ENCODE measurements at places on chromosomes 1 and 21.

GRCh38 chr1:234691567-234691966, 81.6 kb upstream of the IRF2BP2 start:
- no peak for DNase-seq

DNA sequence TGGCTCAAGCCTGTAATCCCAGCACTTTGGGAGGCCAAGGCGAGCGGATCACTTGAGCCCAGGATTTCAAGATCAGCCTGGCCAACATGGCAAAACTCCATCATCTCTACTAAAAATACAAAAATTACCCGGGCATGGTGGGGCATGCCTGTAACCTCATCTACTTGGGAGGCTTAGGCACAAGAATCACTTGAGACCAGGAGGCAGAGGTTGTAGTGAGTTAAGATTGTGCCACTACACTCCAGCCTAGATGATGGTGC, 12.0 kb downstream of the PALMD start:
- DNase-seq: no peak

DNA sequence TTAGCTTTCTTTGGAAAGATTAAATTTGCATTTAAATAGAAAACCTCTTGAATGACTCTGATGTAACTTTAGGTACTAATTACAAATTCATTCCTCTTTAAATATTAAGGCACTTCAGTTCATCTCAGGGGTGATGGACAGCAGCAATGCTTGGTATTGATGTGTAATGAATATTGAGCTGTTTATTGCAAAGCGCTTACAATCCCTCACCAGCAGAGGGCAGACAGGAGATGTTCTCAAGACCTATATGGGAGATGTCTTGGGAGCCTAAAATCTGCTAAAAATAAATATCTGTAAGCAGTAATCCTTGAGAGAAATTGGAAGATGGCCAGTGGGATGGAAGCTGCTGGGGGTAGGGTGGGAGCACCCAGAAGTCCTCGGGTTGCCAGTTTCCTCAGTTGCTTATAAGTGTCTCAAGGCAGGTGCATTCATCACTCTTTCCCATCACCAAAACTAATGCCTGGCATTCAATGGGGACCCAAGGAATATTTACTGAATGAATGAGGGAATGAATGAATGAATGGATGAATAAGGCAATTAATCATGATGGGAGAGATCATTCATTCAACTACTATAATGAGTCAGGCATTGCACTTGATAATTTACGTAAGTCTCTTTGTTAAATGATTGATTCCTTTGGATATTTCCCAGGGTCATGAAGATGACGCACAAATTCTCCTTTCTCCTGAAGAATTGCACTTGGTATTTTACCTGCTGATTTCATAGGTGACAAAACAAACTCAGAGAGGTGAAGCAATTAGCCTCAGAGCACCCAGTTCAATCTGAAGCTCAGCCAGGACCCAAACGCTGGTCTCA, 2.3 kb downstream of the KLHDC8A start:
- DNase-seq: peak; percentile 89

DNA sequence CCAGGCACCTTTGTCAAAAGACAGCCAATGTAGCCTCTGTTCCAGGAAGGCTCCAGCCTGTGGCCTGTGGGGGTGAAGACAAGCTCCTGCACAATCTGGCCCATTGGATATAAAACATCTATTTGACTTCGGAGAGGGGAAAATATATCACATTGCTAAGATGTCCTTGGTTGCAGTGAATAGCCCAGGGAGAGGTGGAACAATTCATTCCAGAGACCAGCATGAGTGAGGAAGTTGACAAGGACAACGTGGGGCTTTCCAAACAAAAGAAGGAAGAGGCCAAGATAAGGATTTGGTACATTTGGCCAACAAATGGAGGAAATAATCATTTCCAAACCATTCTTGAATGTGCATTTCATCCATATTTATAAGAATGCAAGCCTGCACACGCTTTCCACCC, 187.0 kb downstream of the ETS2 start:
- DNase-seq: no peak

GRCh38 chr1:168005529-168005928, 68.7 kb upstream of the MPC2 start:
- no peak for DNase-seq

DNA sequence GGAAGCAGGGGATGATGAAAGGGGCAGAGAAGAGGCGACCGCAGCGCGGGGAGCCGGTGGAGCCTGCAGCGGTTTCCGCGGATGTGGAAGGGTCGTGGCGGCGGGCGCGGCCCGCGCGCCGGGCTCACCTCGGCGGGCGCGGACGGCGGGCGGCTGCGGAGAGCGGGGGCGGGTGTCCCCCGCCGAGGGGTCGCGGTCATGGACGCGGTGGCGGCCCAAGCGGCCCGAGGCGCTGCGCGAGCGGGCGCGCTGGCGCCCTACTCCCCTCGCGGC, 572 bp downstream of the LPGAT1 start:
- peak; percentile 63 for DNase-seq

DNA sequence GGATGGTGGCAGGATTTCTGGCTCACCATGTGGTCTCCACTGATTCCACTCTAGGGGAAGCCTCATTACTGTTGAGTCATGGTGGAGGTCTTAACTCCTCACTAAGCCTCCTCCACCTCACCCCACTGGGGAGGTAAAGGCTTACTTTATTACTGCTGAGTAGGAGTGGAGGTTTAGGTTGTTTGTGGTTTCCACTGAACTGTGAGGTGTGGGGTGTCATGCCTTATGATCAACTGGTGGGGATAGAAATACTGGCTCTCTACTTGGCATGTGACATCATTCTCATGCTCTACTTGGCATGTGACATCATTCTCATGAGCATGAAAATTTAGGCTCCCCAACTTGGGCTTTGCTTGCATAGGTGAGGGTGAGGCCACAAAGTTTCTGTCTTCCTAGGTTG, 35.6 kb downstream of the COL6A1 start:
- no peak for DNase-seq

GRCh38 chr1:3533067-3534048, 78.0 kb downstream of the MEGF6 start:
- DNase-seq: no peak

DNA sequence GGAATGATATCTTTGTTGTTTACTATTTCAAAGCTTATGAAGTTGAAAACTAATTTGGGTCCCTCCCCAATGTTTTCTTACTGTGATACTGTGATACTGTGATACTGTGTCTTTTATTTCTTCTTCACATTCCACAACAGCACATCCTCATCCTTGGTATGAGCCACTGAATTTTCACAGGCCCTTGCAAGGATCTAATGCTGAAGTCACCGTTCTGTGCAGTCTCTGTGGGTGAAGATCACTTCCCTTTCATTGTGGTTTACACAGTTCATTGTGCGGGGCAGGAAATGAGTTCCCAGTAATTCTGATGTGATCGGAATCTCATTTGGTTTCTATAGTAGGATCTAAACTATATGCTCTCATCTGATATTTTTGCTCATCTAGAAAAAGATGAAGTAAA, 32.1 kb upstream of the PAXBP1 start:
- no peak for DNase-seq

GRCh38 chr1:223106856-223107255, 36.2 kb downstream of the TLR5 start:
- DNase-seq: peak; percentile 31

GRCh38 chr1:185404907-185405568, 88.0 kb upstream of the IVNS1ABP start:
- no peak for DNase-seq

- DNase-seq: no peak
Observed at GRCh38 chr1:10833630-10834557, 37.4 kb upstream of the CASZ1 start.

DNA sequence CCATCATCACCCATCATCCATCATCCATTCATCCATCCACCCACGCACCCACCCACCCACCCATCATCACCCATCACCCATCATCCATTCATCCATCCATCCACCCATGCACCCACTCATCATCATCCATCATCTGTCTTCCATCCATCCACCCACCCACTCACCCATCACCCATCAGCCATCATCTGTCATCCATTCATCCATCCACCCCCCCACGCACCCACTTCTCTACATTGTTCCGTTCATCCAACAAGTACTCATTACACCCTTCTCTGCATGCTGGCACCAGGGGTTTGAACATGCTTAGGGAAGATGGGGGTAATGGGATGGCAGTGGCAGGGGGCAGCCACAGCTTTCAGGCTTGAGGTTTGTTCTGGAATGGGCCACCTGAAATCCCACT, 82.1 kb downstream of the ADARB1 start:
- DNase-seq: no peak

- DNase-seq: no peak
Observed at GRCh38 chr21:30166171-30166570, 434 bp downstream of the CLDN17 start.

DNA sequence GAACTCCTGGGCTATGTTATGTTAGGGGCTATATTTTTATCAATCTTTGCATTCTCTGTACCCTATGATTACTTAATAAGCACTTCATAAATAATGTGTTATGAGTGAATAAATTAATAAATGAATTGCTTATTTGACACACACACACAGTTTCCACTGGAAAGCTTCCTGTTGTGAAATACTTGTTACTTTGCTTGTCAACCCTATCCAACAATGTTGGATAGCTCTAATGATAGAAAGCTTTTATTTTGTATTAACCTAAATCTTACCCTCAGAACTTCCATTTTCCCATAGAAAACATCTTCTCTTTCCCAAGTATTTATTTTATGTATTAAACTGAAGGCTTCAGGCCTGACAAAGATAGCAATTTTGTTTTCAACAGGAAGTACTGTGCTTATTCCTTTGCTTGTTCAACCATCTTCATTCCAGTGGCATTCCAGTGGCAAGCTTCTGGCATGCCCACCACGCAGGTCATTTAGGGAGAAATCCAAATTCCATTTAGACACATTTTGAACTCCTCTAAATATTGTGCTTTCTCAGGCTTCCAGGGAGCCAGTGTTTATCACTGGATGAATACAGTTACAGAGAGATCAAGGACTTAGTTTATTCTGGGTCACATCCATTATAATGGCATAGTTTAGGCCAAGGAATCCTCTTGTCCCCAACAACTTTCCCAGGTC, 134.4 kb downstream of the TGFB2 start:
- peak; percentile 63 for DNase-seq

DNA sequence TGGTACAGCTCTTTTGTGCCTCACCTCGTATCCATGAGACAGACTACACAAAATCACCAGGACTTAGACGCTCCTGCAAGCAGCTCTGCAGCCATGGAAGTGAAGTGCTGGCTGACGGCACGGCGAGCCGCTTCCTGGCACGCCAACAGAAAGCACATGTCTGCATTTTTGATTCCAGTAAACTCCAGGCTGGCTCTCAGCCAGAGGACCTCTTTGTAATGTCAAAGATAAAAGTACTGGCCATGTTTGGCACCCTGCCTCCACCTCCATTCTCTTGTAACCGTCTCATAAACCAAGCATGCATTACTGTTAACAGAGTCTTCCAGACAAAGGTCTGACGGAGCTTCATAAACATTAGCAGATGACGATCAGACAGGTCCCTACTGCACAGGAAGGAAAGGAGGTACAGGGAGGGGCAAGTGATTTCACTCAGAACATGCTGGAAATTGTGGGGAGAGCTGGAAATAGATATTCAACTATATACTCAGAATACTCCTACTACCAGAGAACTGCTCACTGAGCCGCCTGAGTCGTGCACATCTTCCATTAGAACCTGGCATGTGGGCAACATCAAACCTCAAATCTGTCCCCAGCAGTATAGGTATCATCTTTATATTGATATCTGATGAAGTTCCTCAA, 632.0 kb downstream of the SMYD3 start:
- peak; percentile 96 for DNase-seq

GRCh38 chr21:25416669-25417068, 190.6 kb downstream of the MRPL39 start:
- DNase-seq: no peak

DNA sequence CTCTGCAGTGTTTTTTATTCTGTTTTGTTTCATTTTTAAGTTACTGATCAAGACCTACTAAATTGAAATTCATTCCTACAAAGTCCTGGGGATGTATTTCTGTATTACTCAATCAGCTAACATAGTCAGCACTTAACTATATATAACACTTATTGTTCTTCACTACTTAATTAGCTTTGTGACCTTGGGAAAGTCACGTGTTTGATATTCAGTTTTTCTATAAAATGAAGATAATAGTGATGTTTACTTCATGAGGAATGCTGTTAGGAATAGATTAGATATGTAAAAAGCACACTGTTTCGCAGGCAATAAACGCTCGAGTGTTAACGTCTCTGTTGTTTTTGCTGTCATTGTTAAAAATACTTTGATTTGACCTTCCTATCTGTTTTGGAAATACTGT, 44.6 kb downstream of the CTTNBP2NL start:
- no peak for DNase-seq

GRCh38 chr1:3530926-3531818, 76.7 kb downstream of the ARHGEF16 start:
- DNase-seq: peak; percentile 63

DNA sequence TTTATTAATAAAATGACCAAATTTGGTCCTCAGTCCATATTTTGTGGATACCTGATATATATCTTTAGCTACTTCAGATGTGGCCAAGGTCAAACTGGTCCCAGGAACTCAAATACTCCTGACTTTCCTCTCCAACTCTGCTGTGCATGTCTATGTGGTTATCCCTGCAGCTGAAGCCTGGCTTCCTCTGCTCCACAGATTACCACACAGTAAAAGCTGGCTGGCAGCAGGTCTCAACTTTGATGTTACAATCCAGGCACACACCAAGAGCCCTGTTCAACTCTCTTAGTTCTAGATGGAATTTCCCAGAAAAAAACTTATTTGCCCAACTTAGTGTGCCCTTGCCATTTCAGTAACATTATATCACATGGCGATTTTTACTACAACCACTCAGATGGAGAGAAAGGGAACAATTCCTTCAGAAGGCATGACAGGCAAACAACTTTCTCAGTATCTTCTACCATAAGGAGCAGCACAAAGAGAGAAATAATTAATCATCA, 479.5 kb downstream of the PLPP3 start:
- peak; percentile 30 for DNase-seq

DNA sequence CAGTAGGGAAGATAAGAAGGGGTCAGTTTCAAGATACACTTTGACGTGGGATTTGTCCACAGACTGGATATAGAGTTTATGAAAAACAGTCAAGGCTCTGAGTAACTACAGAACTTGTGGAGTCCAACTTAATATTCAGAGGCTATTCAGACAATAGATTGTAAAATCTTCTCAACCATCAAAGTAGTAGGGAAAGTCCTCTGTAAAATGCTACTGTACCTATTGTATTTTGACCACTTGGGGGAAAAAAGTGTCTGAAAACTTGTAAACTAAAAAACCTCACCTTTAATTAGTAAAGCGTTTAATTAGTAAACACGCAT, 10.5 kb downstream of the PTP4A2 start:
- DNase-seq: no peak
